ENCODE measurements at places on chromosomes 12 and 14.

DNA sequence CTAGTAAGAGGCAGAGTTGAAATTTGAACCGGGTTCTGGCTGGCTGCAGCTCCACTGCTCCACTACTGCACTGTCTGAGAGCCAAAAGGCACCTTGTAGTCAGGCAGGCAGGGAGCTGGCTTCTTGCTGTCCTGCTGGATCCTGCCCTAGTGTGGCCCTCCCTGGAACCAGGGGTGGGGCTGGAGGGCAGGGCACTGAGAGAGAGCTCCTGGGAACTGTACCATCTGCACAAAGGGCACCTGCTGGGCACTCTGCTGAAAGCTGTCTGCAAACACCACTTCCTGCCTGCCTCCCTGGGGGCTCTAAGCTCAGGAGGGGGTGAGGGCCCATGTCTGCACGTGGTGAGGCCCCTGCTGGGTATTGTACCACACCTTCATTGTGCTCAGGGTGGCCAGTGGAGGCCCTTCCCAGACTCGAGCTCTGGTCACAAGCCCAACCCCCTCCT lies 19.0 kb upstream of the TCL1B start:
- DNase-seq: no peak

- no peak for DNase-seq
Observed at GRCh38 chr14:22542360-22542759, 46.7 kb downstream of the DAD1 start.

DNA sequence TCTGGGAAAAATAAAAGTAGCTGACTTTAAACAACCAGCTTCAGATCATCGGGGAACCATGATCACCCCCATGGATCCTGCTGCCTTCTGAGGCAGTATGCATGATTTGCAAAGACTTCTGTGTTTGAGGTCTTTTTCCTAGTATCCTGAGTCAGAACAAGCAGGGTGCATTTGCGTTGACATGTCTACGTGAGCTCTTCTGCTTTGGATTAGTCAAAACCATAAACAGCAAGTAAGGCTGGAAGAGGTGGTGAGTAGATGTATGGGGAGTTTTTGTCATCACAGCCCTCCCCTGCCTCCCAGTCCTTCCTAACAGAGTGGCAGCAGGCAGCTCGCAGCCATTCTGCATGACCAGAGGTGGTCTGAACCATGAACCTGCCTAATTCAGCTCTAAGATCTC lies 24.1 kb downstream of the PLEKHG7 start:
- DNase-seq: no peak

- DNase-seq: no peak
Observed at GRCh38 chr14:99625476-99625875, 19.5 kb upstream of the HHIPL1 start.

GRCh38 chr14:106625186-106625585 lies 1098.8 kb downstream of the TMEM121 start:
- DNase-seq: no peak

- peak; percentile 51 for DNase-seq
Observed at GRCh38 chr12:132327336-132328171, 1.8 kb downstream of the GALNT9 start.

DNA sequence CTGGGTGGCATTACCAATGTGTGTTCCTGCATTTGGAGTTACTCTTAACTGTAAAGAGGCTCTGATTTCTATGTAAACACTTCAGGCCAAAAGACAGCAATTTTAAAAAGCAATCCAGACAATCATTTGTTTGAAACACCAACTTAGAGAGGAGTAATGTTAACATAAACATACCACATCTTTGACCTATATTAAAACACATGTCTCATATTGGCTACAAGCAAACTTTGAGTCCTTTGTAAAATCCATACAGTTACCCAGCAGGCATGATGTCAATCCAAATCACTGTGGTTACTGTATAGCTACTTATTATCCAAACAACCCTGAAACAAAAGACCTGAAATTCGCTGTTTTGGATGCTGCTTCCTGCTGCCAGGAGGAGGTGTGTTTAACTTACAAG lies 7.5 kb upstream of the G2E3 start:
- DNase-seq: no peak

DNA sequence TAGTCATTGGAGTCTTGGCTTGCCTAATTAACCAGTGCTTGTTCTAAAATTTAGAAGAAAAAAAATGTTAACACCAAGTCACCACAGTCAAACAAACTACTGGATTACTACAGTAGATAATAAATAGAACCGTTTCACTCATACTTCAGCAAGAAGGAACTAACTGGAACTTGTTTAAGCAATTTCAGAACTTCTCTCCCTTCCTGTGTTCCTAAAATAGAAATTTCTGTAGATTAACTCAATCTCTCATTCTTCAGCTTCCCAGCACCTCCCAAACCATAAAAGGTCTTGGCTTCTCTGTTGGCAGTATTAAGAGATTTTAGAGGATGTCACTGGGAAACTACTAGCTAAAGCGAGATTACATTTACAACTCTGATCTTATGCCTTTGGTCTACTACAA lies 18.6 kb downstream of the GNS start:
- DNase-seq: no peak

Measured in stimulated activated CD8-positive, alpha-beta memory T cell treated with anti-CD3 and anti-CD28 coated beads, Interleukin-4, amount 100 ng/mL, for 4 hours (primary cell).